ENCODE measurements at places on chromosomes 3 and 15.

GRCh38 chr3:98791341-98792325, 28.5 kb downstream of the ST3GAL6 start:
- DNase-seq, result no peak

- DNase-seq, result peak; percentile 38
Measured at GRCh38 chr3:41199866-41200668, 762 bp downstream of the CTNNB1 start.

DNA sequence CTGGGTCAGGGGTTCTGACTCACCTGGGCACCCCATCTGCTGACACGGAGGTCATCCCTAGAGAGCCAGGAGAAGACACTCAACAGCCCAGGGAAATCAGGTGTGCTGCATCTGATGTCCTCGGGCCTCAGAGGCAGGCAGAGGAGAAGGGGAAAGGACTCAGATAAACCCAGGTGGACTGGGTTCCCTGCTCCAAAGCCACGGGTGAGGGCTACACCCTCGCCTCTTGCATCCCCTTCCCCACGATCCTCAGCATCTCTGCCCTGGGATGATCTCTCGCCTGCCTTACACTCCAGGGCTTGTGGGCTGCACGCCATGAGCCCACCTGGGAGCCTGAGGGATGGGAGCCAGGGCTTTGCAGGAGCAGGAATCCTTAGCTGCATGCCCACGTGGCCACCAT, 8.2 kb upstream of the DUSP7 start:
- no peak for DNase-seq

GRCh38 chr3:183728204-183728603, 30.6 kb downstream of the YEATS2 start:
- DNase-seq, result no peak

DNA sequence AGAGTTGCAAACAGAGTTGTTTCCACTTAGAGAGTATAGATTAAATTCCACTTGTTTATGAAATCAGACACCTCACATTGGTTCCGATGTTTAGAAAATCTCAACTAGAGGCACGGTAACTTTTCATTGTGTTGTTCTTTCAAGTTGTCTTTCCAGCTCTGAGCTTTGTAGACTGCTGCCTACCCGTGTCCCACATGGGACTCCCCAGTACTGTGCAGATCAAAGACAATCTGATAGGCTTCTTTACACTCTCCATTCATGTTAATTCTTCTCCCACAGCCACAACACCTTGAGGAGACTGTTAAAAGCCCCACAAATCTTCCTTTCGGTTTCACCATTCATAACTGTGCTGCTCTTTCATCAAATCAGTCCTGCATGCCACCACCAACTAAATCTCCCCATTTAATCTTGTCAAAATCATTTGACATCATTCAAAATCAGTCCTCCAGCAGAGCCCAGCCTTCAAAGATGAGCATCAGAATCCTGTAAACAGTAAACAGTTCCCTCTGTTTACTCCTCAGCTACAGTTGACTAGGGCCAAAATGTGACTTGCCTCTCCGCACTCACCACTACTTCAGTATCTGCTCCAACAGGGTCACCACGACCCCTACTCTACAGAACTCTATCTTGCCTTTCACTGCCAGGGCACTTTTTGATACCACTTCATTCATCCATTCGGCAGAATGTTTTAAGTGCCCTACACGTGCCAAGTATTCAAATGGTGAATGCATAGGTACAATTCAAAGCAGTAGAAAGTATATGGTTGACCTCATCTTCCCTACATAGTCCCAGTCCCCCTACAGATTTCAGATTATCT, 8.3 kb downstream of the ANXA2 start:
- no peak for DNase-seq

GRCh38 chr3:146283781-146284445, 33.0 kb upstream of the PLSCR4 start:
- DNase-seq, result no peak

Measured in tibial nerve (tissue), 4 donors.